Hindlimb muscle (tissue), 1 donor: ENCODE measurements at places on chromosomes 2 and 18.
A peak's percentile ranks its signal among the peaks of the same experiment; 100 is the strongest.

GRCh38 chr2:222738809-222739208, 67.4 kb downstream of the MOGAT1 start:
- DNase-seq = no peak

GRCh38 chr2:120510751-120511395, 164.9 kb downstream of the INHBB start:
- DNase-seq = no peak

DNA sequence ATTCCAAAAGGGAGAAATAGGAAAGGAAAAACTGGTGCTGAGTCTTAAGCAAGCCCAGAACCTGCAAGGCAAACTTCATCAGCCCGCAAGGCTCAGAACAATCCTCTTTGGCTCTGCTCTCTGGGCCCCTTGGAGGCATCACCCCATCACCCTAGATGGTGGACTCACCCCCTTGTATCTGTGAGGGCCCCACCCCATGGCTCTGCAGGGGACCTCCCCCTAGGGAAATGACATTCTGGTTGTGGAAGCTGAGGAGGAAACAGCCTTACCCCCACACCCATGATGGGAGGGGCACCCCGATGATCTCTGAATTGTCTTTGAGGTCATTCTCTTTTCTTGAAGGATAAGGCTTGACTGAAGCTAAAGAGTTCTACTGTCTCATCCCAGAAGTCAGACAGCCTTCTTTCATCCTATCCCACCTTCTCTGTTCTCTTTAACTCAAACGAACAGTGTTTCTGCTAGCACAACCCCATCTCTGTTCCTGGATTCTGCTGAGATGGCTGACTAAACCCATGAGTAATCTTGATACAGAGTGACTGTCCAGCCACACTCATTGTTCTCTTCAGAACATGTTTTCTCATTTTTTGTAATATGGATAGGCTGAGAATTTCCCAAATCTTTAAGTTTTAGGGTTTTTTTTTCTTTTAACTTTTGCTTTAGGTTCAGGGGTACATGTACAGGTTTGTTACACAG, 492.1 kb upstream of the MYT1L start:
- no peak for DNase-seq

GRCh38 chr2:152171718-152172117, 3.8 kb downstream of the STAM2 start:
- DNase-seq = peak; percentile 23

DNA sequence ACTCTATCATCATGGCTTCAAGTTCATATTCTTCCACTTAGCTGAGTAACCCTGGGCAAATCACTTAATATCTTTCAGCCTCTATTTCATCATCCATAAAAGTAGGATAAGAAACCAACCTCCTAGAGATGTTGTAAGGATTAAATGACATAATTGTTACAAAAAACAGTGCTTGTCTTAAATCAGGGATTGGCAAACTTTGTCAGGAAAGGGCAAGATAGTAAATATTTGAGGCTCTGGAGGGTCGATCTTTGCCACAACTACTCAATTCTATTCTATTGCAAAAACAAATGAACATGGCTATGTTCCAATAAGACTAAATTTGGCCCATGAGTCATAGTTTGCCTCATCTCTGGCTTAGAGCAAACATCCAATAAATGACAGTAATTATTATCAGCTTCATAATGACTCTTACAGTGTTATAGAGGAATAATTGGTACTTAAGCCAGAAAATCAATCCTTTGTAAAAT, 184.7 kb downstream of the SATB2 start:
- DNase-seq = no peak

DNA sequence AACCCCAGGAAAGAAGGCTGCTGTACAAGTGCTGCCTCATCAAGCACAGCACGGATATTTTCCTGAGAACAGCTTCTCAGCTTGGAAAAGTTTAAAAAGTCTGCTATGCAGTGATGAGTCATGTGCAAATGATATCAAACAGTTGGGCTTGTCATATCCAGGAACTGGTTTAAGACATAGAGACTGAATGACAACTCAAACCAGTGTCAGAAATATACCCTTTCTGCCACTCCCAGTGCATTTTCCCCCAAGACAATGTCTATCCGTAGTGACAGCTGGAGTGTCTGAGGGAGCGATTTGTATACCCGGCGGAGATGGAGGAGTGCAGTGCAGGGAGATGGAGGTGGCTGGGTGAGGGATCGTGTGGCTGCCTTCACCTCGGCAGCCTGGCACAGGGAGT, 28.2 kb downstream of the SOX11 start:
- no peak for DNase-seq

DNA sequence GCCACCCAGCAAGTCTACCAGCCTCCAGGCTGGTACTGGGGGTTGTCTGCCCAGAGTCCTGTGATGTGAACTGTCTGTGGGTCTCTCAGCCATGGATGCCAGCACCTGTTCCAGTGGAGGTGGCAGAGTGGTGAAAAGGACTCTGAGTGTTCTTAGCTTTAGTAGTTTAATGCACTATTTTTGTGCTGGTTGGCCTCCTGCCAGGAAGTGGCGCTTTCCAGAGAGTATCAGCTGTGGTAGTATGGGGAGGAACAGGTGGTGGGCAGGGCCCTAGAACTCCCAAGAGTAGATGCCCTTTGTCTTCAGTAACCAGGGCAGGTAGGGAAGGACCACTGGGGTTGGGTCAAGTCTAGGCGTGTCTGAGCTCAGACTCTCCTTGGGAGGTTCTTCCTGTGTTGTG, 356.7 kb downstream of the STK39 start:
- no peak for DNase-seq

GRCh38 chr2:85811180-85812093, 57.6 kb downstream of the ATOH8 start:
- peak; percentile 71 for DNase-seq

- DNase-seq = no peak
Observed at GRCh38 chr2:241041589-241042158, 43.3 kb downstream of the SNED1 start.

- DNase-seq = peak; percentile 6
Observed at GRCh38 chr2:88350331-88351248, 101.9 kb downstream of the FOXI3 start.

DNA sequence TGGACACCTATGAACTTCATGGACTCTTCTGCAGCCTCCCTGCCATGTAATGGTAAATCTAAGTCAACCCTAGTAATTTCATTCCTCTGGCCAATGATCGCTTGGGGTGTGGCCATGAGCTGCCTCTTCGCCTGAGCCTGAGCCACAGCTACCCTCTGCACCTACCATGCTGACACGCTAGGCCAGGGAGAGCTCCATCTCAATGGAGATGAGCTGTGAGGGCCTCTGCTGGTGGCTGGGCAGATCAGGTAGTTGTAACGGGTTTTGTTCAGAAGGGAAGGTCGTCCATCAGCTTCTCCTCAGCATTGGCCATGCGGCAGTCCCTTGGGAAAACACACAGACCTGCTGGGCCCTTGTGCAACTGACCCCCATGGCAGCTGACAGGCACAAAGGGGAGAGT, 24.4 kb downstream of the MPHOSPH10 start:
- DNase-seq = no peak

- DNase-seq = no peak
Observed at GRCh38 chr18:8548186-8548585, 61.1 kb upstream of the RAB12 start.

- DNase-seq = no peak
Observed at GRCh38 chr2:120981443-120981842, 245.8 kb downstream of the GLI2 start.

GRCh38 chr18:5974696-5975095, 79.4 kb upstream of the TMEM200C start:
- DNase-seq = no peak

DNA sequence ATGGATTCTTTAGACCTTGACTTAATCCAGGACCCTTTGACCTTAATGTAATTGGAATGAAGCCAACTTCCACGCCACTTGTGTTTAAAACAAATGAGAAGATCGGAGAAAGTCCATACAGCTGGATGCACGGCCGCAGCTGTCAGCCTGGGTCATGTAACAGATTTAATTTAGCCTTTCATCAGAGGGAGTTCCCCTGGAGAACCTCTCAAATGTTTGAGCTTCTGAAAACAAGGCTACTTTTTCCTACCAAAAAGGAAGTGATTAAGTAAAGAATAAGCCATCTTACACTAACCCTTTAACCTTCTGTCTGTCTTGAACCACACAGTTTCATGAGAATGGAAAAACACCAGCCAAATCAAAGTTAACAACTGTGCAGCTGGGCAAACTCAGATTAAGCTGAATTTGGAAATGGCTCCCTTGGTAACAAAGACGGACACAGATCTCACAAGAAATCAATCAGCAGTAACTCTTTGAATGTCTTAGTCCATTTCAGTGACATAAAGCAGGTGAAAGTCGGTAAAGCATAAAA, 103.6 kb downstream of the DOCK10 start:
- peak; percentile 35 for DNase-seq

DNA sequence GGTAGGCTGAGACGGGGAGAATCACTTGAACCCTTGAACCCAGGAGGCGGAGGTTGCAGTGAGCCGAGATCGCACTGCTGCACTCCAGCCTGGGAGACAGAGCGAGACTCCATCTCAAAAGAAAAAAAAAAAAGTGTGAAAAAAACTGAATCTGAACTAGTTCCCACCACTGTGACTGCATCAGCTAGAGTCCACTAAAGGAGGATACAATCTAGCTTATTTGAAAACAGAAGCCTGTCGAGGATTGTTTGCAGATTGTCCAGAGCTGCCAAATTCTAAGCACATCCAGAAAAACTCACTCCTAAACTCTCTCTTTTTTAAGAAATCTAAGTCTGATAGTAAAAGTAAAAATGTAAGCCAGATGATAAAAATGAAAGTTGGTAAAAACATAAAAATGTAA, 10.6 kb downstream of the GFPT1 start:
- no peak for DNase-seq

GRCh38 chr2:191959209-191959608, 112.3 kb upstream of the CAVIN2 start:
- no peak for DNase-seq

GRCh38 chr2:232748038-232748437, 28.3 kb downstream of the KCNJ13 start:
- DNase-seq = no peak

GRCh38 chr2:40625849-40626248, 174.0 kb upstream of the SLC8A1 start:
- DNase-seq = no peak

DNA sequence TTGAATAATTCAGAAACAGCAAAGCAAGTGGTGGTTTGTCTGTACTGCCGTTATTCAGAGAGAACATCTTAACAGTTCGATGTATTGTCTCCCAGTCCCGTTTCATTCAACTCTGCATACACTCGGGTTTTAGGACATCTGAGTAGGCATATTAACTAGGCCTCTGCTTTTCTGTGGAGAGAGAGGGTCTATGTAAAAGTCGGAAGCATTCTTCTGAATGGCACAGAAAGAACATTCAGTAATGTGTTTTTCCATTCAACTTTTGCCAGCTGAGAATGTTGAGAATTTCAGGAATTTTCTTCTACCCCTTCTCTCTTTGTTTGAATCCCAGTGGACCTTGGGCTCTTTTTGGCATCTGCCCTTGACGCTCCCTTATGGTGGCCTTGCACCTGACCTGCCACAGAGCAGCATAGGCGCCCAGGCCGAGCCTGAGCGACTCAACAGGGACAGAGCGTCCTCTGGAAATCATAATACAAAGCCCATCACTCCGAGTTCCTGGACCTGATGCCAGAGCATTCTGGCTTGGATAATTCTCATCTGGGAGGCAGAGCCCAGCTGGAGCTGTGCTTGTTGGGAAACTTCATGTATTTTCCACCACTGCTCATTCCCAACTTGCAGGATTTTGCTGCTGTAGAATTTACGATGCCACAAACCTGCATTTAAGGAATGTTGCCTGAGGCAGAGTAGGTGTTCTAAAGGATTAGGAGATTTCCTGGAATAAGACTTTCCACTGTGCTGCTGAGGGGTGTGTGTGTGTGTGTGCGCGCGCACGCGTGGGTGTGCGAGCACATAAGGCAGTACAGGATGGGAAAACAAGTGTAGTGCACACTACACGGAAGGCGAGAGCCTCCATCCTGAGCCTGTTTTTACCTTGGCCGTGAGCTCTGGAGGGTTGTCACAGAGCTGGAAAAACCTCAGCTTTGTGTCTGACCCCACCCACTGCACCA, 77.2 kb upstream of the TXNDC2 start:
- DNase-seq = peak; percentile 72

DNA sequence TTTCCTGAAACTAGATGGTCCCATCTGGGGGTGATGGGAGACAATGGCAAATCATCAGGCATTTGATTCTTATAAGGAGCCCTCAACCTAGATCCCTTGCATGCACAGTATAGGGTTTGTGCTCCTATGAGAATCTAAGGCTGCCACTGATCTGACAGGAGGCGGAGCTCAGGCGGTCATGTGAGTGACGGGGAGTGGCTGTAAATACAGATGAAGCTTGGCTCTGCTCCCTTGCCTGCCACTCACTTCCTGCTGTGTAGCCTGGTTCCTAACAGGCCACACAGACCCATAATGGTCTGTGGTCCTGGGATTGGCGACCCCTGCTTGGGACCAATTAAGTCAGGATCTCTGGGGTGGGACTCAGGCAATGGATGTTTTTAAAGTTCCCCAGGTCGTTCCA, 293.4 kb downstream of the ZNF521 start:
- no peak for DNase-seq

- DNase-seq = no peak
Observed at GRCh38 chr18:54888933-54889332, 60.7 kb downstream of the RAB27B start.

GRCh38 chr18:76923485-76924085, 101.2 kb downstream of the ZNF236 start:
- DNase-seq = no peak

GRCh38 chr18:58451972-58452334, 176.9 kb downstream of the ALPK2 start:
- DNase-seq = no peak

GRCh38 chr18:50429207-50429948, 54.5 kb downstream of the SKA1 start:
- DNase-seq = no peak

DNA sequence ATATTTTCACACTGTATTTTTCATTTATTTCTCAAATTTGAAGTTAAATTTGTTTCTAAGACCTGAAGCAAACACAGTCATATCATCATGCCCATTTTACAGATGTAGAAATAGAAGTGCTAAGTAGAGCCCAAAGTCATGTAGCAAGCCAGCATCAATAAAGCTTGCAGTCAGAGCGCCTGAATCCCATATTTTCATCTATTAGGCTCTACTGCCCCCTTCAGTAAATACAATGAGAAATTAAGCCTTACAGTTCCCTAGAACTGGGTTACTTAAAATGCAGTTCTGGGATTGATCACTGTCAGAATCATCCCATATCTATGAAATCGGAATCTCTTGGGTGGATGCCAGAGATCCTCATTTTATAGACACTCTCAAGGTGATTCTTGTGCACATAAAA, 419.9 kb downstream of the TGIF1 start:
- DNase-seq = no peak

GRCh38 chr2:1309507-1309906, 103.8 kb upstream of the TPO start:
- DNase-seq = no peak

GRCh38 chr2:205937211-205937610, 148.8 kb downstream of the INO80D start:
- no peak for DNase-seq

- DNase-seq = no peak
Observed at GRCh38 chr2:17083902-17084301, 418.3 kb upstream of the CYRIA start.

GRCh38 chr2:10283106-10284062, 19.3 kb upstream of the HPCAL1 start:
- DNase-seq = no peak

- no peak for DNase-seq
Observed at GRCh38 chr18:41858761-41859555, 96.1 kb upstream of the PIK3C3 start.
